ENCODE measurements at places on chromosomes 5 and 9.

- DNase-seq: no peak
Measured at GRCh38 chr5:103120607-103121200, 603 bp downstream of the PPIP5K2 start.

GRCh38 chr5:151647320-151647861, 39.3 kb downstream of the SPARC start:
- no peak for DNase-seq

- DNase-seq: no peak
Measured at GRCh38 chr5:115402822-115403577, 106.5 kb upstream of the CCDC112 start.

DNA sequence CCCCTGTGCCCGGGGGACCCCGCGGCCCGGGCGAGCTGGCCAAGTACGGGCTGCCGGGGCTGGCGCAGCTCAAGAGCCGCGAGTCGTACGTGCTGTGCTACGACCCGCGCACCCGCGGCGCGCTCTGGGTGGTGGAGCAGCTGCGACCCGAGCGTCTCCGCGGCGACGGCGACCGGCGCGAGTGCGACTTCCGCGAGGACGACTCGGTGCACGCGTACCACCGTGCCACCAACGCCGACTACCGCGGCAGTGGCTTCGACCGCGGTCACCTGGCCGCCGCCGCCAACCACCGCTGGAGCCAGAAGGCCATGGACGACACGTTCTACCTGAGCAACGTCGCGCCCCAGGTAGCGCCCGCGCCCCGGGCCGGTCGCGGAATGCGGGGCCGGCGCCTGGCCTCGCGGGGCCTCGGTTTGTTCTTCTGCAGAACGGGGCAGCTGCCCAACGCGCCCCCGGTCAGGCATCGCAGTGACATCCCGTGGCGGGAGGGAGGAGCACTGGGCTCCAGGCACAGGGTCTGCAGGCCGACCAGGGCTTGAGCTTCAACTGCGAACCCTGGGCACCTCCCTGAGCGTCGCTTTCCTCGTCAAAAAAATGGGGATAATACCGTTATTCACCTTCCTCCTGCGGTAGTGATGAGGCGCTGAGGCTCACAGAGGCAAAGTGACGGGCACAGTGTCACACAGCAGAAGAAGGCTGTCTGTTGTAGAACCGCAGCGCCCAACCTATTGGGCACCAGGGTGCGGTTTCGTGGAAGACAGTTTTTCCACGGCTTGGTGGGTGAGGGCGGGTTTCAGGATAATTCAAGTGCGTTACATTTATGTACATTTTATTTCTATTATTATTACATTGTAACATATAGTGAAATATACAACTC, 777 bp downstream of the ENDOG start:
- DNase-seq: peak; percentile 43

- DNase-seq: no peak
Measured at GRCh38 chr5:173246511-173246910, 11.5 kb upstream of the NKX2-5 start.

GRCh38 chr5:149372076-149372795, 6.9 kb downstream of the IL17B start:
- DNase-seq: no peak

DNA sequence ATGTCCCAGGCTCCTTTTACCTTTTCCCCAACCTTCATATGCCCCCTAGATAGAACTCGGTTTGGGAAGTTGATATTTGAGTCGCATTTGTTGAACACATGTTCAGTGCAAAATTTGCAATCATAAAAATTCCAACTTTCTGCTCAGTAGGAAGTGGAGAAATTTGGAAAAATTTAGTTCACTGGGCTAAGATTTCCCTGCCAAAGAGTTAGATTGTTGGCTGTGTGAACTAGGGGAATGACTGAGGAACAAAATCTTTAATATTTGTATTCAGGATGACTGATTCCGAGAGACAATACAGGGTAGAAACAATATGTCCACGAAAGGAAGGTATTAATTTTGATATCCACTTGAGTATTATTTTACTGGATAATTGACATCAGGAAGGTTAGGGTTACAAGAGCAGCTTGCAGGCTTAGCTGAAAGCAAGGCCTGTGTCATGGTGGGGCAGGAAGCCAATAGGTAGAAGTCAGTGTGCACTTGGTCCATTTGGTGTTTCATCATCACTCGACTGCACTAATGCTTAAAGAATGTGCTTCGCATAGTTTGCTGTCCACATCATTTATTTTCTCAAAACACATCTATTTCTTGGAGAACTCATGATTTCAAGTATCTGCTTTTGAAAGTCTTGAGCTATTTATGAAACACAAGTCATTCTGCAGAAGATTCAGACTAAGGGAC, 59.4 kb upstream of the GNA14 start:
- DNase-seq: no peak

Measured in stimulated activated CD4-positive, alpha-beta T cell treated with anti-CD3 and anti-CD28 coated beads, Interleukin-12 subunit alpha, Interleukin-12 subunit beta, amount 100 ng/mL, for 4 hours (primary cell).